ENCODE measurements at places on chromosomes 3 and 15.
A peak's percentile ranks its signal among the peaks of the same experiment; 100 is the strongest.

GRCh38 chr15:39381517-39381916 lies 199.4 kb upstream of the THBS1 start:
- DNase-seq = no peak

GRCh38 chr3:56761023-56761422 lies 40.7 kb downstream of the ARHGEF3 start:
- no peak for DNase-seq

DNA sequence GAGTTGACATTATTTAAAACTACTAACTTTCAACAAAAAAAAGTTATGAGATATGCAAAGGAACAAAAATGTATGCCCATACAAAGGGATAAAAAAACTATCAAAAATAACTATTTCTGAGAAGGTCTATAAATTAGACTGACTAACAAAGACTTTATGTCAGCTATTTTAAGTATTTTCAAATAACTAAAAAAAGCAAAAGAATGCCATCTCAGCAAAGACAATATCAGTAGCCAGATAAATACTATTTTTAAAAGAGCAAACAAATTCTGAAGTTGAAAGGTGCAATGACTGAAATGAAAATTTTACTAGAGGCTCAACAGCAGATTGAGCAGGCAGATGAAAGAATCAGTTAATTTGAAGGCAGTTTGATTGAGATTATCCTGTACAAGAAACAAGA lies 3.6 kb upstream of the STRIT1 start:
- no peak for DNase-seq

- peak; percentile 85 for DNase-seq
Measured at GRCh38 chr3:98763076-98763475, at the start of gene ST3GAL6. TSS of gene ST3GAL6 (plus strand) at chr3:98763340. CDS start at chr3:98768441, 5,101 bp downstream.

DNA sequence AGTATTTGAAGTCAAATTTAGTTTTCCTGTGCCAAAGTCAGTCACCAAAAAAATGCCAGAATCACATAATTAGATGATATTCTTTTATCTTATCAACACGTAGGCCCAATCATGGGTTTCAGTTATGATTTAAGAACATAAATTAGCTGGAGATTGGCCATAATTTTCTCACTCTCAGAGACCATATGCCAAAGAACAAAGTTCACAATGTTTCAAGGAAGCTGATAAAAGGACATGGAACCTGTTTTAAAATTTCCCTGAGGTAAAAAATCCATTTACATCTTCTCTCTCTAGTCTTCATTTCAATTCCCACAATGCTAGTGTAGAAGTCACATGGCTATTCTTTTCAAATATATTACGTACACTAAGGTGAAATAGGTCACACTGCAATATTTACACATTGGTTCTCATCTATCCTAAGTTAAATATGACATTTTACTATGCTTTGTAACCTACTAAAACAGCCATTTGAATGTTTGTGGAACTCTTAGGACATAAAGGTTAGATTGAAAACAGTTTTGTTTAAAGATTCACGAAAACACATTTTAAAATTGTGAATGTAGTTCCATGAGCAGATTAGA lies 42.7 kb upstream of the DCUN1D1 start:
- no peak for DNase-seq

- DNase-seq = peak; percentile 53
Measured at GRCh38 chr3:133663569-133664313, 2.0 kb upstream of the TOPBP1 start.

DNA sequence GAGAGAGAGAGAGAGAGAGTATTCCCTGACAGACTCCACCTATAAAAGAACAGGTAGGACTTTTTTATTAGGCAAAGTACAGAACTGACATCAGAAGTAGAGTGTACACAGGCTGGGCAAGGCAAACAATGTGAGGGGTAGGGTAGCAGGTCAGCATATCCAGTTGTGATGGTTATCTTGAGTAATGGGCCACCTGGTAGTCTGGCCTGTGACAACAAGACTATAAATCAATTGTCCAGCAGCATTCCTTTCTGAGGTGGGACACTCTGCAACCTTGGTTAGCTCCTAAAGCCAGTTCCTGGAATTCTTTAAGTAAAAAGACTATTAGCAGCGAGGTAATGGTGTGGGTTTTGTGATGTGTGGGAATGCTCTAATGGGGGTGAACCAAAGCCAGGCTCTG lies 14.9 kb upstream of the TMCC1 start:
- peak; percentile 65 for DNase-seq

- DNase-seq = no peak
Measured at GRCh38 chr3:56917361-56918110, 115.8 kb upstream of the ARHGEF3 start.

- DNase-seq = no peak
Measured at GRCh38 chr3:15050405-15051092, 14.6 kb downstream of the MRPS25 start.

DNA sequence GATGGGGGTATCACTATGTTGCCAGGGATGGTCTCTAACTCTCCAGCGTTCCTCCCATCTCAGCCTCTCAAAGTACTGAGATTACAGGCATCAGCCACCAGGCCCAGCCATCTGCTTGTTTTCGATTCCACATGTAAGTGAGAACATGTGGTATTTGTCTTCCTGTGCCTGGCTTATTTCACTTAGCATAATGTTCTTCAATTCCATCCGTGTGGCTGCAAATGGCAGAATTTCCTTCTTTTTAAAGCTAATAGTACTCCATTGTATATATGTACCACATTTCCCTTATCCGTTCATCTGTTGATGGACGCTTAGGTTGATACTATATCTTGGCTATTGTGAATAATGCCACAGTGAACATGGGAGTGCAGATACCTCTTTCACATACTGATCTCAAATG lies 70.6 kb downstream of the ASB7 start:
- DNase-seq = no peak

All from dermis microvascular lymphatic vessel endothelial cell (primary cell).